ENCODE measurements at places on chromosomes 1 and 21.
A peak's percentile ranks its signal among the peaks of the same experiment; 100 is the strongest.

DNA sequence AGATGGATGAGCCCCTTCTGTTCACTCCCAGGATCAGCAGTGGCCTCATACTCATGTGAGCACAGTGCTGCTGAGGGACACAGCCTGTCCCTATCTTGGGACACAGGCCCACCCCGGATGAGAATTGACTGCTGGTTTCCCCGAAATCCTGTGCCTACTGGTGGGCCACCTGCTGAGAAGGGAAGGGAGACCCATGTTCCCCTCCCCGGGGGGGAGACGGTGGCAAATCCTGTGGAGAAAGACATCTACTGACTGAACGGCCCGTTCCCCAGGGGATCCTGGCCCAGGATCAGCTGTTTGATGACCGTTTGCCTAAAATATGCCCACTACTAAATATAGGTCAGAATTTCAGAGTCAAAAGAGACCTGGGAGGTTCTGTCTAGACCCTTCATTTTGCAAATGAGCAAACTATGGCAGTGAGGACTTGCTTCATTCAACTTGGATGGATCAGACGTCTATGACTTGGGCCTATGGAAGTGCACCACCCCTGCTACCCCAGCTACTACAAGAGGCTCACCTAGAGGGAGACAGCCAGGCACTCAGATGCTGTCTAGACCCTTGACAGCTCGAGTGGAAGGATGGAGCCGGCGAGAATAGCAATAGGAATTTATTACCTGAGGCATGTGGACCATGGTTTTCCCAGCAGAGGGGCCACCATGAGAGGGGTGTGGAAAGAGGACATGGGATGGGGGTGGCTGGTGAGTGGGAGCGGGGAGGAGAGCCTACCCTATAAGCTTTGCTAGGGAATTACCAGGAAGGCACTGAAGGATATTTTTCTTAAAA lies 15.6 kb upstream of the THEMIS2 start:
- DNase-seq: no peak

GRCh38 chr21:16419188-16419921 lies 689.6 kb downstream of the USP25 start:
- peak; percentile 74 for DNase-seq

- DNase-seq: no peak
These were observed 113.7 kb downstream of the PTPRU start for GRCh38 chr1:29349871-29350491.

- DNase-seq: no peak
These were observed 2.8 kb downstream of the ARHGEF16 start for GRCh38 chr1:3456964-3457909.

DNA sequence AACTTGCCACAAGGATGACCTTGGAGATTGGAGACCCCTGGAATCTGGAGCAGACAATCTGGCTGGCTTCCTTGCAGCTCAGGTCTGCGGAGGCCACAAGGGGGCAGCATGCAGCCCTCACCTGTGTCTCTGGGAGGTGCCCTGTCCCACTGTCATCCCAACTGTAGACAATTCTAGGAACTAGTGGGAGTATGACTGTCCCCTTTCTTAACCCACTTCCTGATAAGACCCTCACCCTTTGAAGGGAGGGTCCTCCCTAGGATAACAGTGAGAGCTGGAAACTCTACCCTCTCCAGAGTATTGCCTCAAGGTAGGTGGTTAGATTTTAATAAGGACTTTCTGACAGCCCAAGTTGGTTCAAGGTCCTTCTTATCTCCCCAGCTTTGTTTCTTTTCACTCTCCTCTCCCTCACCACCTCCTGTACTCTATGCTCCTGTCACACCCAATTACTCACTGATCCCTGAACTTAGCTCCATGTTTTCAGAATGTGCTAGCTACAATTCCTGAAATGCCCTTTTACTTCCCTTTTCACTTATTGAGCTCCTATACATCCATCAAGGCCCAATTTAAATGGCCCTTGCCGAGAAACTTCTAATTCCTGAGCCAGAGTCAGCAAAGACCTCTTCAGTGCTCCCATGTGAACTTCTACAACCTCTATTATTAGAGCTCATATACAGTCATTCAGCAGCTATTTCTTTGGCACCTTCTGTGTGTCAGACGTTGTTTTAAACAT lies 9.2 kb upstream of the KCNQ4 start:
- no peak for DNase-seq

- DNase-seq: no peak
These were observed 116.9 kb downstream of the ETS2 start for GRCh38 chr21:38922474-38923235.

DNA sequence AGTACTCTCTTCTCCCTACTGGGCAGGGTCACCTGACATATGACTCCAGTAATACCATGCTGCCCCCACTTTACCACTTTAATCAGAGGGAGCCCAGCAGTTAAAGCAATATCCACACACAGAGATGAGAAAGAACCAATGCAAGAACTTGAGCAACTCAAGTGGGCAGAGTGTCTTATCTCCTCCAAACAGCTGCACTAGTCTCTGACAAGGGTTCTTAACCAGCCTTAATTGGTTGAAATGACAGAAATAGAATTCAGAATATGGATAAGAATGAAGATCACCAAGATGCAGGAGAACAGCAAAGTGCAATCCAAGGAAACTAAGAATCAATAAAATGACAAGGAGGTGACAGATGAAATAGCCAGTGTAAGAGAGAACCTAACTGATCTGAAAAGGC lies 91.0 kb downstream of the KCNT2 start:
- DNase-seq: no peak

GRCh38 chr1:203327684-203328457 lies 22.6 kb downstream of the BTG2 start:
- no peak for DNase-seq

DNA sequence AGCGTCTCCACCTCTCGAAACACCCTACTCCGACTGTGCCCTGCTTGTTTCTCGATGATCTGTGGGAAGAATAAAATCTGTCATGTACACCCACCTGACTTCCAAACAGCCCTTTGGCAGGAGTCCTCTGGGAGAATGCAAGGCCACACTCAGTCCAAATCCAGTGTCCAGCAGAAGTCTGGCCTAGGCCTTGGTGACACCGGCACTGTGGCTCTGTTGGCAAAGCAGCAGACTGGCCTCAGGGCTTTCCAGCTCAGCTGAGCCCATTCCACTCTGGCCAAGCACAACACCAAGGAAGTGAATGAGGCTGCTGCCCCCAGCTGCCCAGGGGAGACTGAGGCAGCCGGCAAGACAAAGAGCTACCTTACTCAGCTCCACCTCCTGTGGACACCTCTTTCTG lies 25.1 kb upstream of the KNCN start:
- no peak for DNase-seq

DNA sequence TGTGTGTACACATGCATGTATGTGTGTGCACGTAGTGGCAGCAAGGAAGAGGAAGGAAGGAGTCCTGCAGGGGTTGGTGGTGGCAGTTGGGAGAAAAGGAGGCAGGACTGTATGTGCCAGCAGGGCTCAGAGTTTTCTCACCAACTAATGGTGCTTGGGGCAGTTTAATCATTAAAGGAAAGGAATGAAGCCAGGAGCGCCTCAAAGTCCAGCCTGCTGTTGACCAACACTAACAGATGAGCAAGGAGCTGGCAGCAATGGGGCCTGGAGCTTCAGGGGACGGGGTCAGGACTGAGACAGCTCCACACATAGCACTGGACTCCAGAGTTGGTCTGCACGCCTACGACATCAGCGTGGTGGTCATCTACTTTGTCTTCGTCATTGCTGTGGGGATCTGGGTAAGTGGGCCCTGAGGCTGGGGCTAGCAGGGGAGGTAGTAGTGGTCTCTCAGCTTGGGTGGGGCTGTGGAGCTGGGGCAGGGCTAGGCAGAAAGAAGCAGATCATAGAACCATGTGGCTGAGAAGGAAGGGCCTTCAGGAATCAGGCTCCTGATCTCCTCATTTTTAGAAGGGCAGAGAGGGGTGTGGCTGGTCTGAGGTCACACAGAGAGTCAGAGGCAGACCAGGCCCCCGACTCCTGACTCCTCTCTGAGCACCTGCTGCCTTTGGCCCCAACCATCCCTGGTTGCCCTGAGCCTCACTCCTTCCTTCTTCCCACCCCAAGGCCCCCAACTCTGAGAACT lies at the start of gene SLC5A9:
Gene SLC5A9 (plus strand): TSS at position 216 of the 742 bp plus-strand sequence. CDS start 21 bp downstream, at position 237.
- DNase-seq: no peak

GRCh38 chr1:106980121-106980520 lies 76.4 kb upstream of the PRMT6 start:
- no peak for DNase-seq

GRCh38 chr1:1883092-1883873 lies 7.6 kb downstream of the GNB1 start:
- DNase-seq: no peak

- no peak for DNase-seq
These were observed 1.9 kb upstream of the PADI2 start for GRCh38 chr1:17120962-17121837.

DNA sequence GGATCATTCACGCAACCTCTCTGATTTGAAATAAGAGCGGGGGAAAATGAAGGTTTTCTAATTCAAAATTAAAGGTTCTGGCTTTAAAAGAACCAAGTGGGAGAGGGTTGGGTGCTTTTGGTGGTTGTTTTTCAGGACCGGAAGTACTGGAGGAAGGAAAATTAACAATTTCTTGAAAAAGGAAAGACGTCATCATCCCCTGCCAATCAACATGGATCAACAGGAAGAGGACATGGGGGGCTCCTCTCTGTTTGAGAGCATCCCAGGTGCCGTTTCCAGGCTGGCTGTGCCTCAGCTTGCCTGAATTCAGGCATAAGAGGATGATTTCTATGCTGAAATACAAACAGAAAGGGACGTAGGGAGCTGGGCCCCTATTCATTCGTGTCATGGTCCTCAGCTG lies 21.6 kb upstream of the NID1 start:
- no peak for DNase-seq

DNA sequence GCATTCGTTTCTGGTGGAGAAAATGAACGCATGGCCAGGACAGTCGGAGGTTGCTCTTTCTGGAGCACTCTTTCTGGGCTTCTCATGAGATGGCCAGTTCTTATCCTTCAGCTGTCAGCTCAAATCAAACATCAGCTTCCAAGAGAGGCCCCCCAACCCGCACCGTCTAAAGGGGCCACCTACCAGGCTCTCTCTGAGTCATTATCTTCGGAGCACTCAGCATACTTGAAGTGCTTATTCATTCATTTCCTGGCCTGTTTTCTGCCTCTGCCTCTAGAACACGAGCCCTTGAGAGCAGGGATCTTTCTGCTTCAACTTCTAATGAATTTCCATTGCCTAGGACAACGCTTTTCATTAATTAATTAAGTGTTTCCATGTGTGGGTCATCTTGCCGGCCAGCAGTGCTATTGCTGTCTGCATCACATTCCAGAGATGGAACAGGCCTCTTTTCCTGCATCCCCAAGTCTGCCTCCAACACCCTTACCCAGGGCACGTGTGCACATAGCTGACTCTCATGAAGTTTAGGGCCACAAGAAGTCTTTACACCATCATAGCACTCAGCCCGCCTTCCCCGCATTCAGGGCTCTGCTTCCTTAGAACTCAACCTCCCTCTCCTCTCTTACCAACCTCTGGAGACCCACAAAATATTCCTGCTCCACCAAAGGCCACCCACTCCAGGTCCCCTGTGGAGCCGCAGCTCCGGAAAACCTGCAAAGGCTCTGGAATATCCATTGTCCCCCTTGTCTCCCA lies 52.1 kb upstream of the LAPTM5 start:
- DNase-seq: no peak

GRCh38 chr1:172547071-172547470 lies 14.1 kb downstream of the SUCO start:
- DNase-seq: no peak

- no peak for DNase-seq
These were observed 14.8 kb upstream of the RNF220 start for GRCh38 chr1:44390277-44390676.

- DNase-seq: no peak
These were observed 21.8 kb downstream of the COA7 start for GRCh38 chr1:52676249-52676903.

DNA sequence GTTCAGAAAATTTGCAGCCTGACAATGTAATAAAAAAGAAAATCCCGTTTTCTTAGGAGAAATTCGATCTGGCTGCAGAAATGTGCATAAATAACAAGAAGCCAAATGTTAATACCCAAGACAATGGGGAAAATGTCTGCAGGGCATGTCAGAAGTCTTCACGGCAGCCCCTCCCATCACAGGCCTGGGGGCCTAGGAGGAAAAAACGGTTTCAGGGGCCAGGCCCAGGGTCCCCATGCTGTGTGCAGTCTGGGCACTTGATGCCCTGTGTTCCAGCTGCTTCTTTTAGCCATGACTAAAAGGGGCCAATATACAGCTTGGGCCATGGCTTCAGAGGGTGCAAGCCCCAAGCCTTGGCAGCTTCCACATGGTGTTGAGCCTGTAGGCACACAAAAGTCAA lies 6.5 kb upstream of the PRDX6 start:
- no peak for DNase-seq

DNA sequence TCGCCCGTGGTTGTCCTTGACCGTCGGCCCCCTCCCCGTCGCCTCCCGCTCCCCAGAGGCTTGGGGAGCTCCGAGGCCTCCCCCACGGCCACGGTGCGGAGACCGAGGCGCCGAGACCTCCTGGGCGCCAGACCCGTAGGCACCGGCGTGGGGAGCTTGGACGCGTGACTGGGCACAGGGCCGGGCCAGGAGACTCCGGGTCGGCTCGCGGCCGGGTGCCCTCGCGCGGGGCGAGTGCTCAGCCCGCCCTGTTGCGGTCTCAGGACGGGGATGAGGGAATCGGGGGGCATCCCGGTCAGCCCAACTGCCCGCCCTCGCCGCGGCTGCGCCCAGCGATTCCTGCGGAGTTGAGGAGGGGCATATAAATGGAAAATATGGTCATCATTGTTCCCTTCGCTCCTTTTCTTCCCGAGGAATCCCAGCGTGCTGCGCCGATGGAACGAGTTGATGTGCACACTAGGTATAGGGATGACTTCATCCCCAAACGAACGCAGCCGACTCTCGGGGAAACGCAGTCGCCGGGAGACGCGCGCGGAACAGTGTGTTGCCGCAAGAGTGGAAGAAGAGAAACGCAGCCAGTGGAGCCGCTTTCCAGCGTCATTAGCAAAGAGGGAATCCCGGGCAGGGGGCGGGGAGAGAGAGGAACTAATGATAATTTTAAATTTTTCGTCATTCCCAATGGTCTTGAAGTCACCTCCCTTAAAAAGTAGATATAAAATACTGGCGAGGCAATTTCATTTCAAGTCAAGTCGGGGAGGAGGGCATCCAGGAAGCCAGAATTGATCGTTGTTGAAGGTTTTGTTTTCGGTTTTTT lies 747 bp upstream of the ENAH start:
- peak; percentile 62 for DNase-seq
